ENCODE measurements at places on chromosomes 7 and 10.

DNA sequence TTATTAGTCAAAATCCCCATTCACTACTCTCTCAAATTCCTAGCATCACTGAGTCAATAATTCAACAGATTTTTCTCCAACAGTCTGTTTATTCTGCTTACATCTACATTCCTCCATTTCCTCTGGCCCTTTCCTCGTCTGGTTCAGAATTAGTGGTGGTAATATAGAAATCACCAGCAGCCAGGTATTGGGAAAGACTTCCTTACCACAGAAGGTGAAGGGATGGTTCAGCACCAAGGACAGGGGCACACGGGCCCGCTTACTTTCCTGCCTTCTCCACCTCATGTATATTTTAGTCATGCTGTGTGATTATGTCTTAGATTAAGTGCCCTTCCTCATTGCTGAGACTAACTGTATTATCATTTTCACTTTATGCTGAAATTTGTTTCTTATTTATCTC, 70.4 kb upstream of the APBB1IP start:
- peak; percentile 44 for DNase-seq

GRCh38 chr10:69766161-69766910, 35.4 kb upstream of the COL13A1 start:
- DNase-seq = peak; percentile 17

GRCh38 chr10:31768467-31768866, 160.2 kb downstream of the ARHGAP12 start:
- no peak for DNase-seq

- DNase-seq = no peak
Observed at GRCh38 chr7:43462836-43463235, 120.1 kb upstream of the STK17A start.

GRCh38 chr7:50704844-50705243, 77.9 kb downstream of the GRB10 start:
- no peak for DNase-seq

DNA sequence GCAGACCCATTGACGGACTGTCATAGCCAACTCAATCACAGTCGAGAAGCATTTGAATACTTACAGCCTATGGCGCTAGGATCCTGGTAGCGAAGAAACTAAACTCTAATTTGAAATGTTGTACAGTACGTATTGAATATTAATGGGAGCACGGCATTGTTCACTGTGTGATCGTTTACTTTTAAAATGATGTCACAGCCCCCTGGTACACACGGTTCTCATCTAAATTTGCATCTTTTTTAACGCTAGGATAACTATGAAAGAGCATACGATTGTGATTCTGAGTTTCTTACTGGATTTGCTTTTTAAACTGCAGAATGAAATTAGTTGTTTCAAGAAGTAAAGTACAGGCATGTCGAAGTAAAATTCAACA, 895 bp upstream of the NAPEPLD start:
- no peak for DNase-seq

- DNase-seq = no peak
Observed at GRCh38 chr7:70237256-70237655, 639.0 kb downstream of the AUTS2 start.

GRCh38 chr7:54888067-54888733, 129.2 kb upstream of the SEC61G start:
- DNase-seq = no peak

DNA sequence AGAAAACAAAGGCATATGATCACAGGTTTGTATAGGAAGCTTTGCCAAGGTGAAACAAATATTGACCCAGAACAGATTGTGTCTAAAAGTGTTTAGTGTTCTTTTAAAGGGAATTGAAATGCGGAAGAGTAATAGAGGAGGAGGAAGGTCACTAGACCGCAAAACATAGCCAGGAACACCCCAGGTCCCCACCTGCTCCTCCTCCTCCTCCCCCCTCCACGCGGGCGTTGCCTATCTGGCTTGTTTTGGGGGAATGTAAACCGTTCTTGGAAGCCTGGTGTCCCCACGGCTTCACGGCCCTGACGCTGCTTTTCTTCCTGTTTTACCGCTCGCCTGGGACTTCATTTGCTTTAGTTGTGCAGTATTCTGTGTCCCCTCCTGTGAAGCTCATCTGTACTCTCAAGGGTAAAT, 81.0 kb upstream of the PFKP start:
- DNase-seq = no peak

GRCh38 chr7:102065226-102065625, 221.4 kb upstream of the SH2B2 start:
- no peak for DNase-seq

- DNase-seq = no peak
Observed at GRCh38 chr10:77832238-77832637, 94.3 kb downstream of the DLG5 start.

- DNase-seq = no peak
Observed at GRCh38 chr7:25171516-25171915, 46.5 kb upstream of the CYCS start.

GRCh38 chr7:2608921-2609411, 22.8 kb upstream of the TTYH3 start:
- DNase-seq = peak; percentile 48

DNA sequence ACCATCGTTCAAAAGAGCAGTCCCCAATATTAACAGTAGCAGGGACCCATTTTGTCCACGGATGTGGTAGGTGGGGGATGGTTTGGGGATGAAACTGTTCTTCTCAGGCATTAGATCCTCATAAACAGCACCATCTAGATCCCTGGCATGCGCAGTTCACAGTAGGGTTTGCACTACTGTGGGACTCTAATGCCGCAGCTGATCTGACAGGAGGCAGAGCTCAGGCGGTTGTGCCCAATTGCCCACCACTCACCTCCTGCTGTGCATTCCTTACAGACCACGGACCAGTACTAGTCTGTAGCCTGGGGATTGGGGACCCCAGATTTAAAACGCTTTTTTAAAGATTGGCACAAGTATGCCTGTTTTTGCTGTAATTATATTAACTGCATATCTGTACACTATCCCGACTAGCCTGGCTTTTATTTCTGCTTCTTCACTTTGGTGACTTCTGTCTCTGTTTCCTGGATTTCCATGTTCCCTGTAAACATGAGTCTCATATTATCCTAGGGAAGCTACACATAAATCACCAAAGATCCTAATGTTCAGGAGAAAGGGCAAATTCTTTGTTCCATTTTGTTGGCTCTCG, 163.3 kb upstream of the AKR1E2 start:
- peak; percentile 67 for DNase-seq

DNA sequence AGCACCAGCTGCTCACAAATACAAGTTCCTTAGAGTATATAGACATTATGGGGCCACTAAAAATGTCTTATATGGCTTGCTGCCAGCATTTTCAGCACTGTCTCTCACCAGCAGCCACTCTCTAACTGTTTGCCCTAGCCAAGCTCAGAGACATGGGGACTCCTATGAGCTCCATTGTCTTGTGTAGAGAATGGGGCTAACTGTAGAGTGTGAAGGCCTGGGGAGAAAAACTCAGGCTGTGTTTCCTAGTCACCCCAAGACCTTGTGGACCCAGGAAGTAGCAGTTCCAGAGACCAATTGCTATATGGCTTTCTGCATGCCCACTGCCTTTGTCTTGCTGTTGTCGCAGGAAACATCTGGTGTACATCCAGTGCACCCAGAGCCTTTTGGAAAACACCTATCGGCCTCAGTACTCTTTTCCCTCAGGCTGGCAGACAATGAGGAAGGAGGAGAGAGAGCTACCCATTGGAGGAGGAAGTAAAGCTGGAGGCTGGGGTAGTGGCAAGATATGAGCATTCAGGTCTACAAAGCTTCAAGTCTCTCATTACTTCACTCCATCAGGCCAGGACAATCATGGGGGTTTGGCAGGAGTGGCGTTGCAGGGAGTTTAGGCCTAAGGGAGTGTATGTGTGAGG, 28.4 kb downstream of the ENTPD1 start:
- no peak for DNase-seq

DNA sequence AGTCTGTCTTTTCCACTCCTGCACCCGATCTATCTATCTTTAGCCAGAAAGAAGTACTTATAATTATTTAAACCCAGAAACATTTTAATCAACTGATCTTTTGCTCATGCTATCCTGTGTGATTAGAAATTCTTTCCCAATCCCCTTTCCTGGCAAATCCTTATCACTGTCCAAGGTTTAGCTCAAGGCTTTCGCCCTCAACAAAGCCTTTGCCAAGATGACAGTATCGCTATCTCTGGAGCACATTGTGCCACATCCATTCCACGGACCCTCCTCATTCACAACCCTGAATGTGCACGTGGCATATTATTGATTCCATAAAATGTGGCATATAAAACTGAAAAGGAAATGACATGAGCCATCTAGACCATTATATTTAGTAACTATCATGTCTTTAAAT, 71.3 kb downstream of the PTN start:
- DNase-seq = no peak

DNA sequence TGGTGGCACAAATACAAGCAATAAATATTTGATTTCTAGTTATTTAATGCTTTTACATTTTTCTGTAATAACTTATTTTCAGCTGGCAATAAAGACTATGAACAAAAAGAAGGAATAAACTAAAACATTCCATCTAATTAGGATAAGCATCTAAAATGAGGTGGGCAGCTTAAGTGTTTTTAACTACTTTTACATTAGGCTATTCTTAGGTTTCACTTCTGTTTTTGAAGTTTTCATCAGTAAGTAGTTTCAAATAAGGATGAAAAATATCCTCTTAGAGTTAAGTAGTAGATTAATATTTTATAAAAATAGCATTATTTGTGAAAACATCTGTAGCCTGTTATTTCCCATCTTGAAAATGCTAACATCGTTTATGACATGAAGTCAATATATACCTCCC, 15.9 kb downstream of the NT5C2 start:
- DNase-seq = no peak

DNA sequence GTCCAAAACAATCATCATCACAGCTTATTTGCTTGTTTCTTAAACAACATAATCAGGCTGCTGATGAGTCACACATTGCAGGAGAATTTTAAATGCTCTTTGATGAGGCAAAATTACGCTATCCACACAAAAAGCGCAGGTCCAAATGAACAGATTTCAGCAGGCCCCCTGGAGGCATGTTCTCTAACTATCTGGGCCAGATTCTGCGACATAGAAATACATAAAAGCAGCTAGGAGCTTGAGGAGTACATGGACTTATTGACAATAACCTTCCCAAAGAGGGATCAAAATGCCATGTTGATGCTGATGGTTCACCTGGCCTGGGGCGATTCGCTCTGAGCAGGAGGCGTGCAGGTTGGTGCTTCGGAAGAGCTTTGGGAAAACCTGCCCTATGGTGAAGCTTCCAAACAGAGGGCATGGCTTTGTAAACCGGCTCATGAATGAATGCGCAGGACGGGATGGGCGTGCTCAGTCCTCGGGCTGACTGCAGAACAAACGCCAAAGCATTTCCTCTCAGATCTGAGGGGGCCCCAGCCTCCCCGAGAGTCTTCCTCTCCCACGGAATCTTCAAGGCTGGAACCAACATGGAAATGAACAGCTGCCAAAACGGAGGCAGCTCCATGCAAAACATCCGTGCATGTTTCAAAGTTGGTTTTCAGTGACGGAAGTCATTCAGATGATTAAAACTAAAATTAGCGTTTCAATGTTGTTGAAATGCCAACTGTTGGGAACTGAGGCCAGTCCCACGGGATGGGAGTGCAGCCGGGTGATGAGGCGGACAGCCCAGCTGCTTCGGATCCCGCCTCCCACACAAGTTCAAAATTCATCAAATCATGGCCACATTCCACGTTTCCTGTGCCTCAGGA, 179.6 kb downstream of the TCERG1L start:
- no peak for DNase-seq
